ENCODE measurements at places on chromosomes 5 and 9.

DNA sequence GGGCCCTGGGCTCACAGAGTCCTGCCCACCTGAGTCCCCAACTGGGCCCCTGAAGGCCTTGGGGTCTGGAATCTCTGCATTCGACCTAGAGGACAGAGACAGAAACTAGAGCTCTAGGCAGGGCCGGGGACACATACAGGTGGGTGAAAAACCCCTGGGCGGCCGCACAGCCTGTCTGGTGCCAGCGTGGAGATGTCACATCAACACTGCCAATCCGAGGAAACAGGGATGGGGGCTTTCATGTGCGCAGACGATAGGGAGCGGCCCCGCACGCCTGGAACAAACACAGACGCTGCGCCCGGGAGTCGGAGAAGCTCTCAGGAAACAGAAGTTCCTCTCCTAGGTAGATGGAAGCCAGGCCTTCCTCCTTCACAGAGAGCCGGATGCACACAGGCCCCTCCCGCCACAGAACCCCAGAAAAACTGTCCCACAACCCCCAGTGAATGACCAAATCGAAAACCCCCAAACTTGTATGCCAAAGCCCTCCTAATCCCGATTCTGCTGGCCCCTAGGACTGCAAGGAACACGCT is 1.8 kb downstream of the GRM6 start:
- no peak for DNase-seq

DNA sequence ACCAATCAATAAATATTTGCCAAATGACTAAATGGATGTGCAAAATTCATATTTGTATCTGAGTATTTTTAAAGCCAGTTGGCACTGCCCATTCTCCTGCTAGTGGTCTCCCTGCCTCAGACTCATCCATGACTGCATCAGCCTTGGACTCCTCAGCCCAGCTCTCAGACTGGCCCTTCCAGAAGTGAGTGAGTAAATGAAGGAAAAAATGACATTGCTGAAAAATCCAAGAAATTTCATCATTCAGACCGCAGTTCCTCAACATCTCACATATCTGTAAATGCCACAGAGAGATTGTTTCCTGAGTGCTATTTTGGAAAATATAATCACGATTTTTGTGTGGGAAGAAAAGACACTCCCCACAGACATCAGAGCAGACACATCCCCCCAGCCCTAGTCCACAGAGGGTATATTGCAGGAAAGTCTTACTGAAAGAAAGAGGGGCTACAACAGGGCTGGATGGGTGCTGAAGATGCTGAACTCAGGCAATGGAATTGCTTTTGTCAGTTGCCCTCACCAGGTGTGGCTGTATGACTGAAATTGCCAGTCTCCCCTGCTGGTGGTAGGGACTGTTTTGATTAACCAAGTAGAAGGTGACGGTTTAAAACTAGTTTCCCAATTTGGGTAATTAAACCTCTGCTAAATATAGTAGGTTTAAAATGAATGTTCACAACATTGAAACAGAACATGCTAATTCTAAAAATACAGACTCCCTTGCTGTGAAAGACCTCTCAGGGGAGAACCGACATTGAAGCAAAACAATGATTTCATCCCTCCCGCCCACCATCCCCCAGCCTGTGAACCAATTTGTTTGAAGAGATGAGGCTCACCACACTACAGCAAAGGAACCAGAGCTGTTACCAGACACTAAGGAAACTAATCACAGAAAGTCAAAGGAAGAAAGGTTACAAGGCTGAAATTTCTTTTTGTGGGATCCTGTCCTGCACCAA is 158.8 kb downstream of the DEPDC1B start:
- no peak for DNase-seq

GRCh38 chr5:111337133-111337532 is 112.9 kb downstream of the CAMK4 start:
- no peak for DNase-seq

GRCh38 chr9:115757461-115757860 is 396.1 kb upstream of the PAPPA start:
- no peak for DNase-seq

DNA sequence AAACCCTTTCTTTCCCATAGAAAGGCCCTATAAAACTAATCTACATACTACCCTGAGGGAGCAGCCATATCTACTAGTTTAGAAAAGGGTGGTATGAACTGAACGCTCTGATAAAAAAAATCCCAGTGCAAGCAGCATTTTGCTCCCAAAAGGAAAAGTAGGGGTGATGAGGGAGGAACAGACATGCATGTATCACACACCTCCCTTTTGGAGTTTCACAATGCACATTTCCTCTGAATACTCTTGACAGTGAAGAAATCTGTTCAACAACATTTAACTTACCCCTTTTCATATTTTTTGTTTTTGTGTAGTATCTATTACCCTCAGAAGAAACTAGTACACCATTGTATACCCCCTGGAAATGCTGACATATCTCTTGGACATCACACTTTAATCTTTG is 411.4 kb downstream of the MAT2B start:
- DNase-seq: no peak

GRCh38 chr9:110828264-110828663 is 159.7 kb downstream of the MUSK start:
- DNase-seq: no peak

DNA sequence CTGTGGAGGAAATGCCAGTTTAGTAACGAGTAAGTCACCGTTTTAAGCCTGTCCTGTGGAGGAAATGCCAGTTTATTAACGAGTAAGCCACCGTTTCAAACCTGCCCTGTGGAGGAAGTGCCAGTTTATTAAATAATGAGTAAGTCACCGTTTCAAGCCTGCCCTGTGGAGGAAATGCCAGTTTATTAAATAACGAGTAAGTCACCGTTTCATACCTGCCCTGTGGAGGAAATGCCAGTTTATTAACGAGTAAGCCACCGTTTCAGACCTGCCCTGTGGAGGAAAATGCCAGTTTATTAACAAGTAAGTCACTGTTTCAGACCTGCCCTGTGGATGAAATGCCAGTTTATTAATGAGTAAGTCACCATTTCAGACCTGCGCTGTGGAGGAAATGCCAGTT is 18.9 kb upstream of the PDCD6 start:
- DNase-seq: no peak

- no peak for DNase-seq
Measured at GRCh38 chr5:73437777-73438644, 10.6 kb downstream of the FOXD1 start.

DNA sequence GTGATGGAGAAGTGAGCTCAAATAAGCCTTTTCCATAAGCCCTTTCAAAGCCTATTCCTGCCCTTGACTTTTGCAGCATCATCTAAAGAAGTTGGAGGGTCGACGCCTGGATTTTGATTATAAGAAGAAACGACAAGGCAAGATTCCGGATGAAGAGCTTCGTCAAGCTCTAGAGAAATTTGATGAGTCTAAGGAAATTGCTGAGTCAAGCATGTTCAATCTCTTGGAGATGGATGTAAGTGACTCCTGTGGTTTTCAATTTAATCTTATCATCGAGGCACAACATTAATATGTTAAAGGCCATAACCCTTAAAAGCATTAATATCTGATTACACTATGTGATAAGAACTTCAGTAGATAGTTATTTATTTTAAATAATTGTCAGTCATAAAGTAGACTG is 210.4 kb downstream of the SH3GL2 start:
- no peak for DNase-seq

Measured in effector CD8-positive, alpha-beta T cell (primary cell).